T47D (cell line): ENCODE measurements at places on chromosomes 3 and 15.

- no peak for DNase-seq
These were observed 33.5 kb upstream of the ACKR4 start for GRCh38 chr3:132563420-132564069.

- DNase-seq = no peak
These were observed 34.5 kb downstream of the NR1D2 start for GRCh38 chr3:23979569-23979968.

GRCh38 chr15:20358779-20359414 lies 182.7 kb downstream of the GOLGA6L6 start:
- DNase-seq = no peak

DNA sequence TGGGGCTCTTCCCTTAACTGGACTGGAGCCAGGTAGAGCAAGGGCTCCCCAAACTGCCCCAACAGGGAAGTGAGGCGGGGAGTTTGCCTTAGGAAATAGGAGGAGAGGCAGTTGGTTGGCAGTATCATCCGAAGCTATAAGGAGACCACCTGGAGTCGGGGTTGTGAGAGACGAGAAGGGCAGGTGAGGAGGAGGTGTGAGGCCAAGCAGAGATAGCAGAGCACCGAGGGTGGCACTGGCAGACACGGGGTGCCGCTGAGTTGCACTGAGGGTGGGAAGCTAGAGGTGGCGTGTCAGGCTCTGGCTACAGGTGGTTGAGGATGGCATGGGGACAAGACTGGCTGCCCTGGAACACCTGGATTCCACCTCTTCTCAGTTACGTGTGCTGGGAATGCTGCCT lies 17.2 kb downstream of the RASGRF1 start:
- no peak for DNase-seq

DNA sequence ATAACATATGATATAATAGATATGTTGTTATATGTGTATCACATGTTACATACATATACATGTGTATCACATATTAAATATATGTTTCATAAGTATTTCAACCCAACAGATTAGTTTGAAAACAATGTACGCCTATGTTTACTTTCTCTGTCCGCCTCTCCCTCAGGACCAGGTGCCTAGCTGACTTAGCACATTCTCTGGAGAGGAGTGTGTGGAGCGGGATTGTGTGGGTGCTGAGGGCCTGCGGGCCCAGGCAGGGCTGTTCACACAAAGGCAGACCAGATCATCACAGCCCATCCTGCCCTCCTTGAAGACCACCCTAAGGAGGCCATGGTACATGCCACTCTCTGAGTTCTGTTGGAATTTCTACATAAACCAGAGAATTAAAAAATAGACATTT lies 81.0 kb downstream of the PLXNA1 start:
- no peak for DNase-seq

- DNase-seq = no peak
These were observed 489.8 kb upstream of the PROK2 start for GRCh38 chr3:72274493-72275330.

GRCh38 chr3:147008886-147009285 lies 397.5 kb downstream of the ZIC4 start:
- DNase-seq = peak; percentile 58

DNA sequence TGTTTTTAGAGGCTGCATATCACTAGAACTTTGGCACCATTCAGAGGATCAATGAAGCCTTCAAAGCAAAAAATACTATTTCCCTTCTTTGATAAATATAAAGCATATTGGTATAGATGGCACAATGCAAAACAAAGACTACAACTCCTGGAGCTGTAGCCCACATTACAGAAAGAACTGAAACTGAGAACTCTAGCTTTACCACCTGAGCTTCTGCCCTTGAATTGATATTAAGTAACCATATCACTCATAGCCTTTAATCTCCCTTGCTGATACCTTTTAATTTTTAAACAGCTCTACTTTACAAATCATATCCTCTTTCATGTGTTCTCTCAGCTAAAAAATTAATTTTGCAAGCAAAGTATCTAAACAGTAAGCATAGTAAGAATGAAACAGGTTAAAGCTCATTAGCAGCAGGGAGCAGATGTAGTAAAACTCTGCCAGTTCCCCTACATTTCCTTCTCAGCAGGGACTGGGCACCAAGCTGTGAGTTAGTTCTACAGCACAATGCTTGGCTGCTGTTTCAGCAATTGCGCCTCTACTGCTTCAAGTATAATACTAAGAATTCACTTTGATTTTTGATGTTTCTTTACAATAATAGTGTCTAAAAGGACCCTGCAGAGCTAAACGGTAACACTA lies 97.9 kb upstream of the NANOGP8 start:
- no peak for DNase-seq

- DNase-seq = peak; percentile 52
These were observed 61.4 kb downstream of the FRMD4B start for GRCh38 chr3:69324362-69325025.

GRCh38 chr3:158768881-158769543 lies 32.8 kb upstream of the MFSD1 start:
- DNase-seq = peak; percentile 74

- DNase-seq = no peak
These were observed 243.3 kb upstream of the TOPAZ1 start for GRCh38 chr3:43998370-43998835.

DNA sequence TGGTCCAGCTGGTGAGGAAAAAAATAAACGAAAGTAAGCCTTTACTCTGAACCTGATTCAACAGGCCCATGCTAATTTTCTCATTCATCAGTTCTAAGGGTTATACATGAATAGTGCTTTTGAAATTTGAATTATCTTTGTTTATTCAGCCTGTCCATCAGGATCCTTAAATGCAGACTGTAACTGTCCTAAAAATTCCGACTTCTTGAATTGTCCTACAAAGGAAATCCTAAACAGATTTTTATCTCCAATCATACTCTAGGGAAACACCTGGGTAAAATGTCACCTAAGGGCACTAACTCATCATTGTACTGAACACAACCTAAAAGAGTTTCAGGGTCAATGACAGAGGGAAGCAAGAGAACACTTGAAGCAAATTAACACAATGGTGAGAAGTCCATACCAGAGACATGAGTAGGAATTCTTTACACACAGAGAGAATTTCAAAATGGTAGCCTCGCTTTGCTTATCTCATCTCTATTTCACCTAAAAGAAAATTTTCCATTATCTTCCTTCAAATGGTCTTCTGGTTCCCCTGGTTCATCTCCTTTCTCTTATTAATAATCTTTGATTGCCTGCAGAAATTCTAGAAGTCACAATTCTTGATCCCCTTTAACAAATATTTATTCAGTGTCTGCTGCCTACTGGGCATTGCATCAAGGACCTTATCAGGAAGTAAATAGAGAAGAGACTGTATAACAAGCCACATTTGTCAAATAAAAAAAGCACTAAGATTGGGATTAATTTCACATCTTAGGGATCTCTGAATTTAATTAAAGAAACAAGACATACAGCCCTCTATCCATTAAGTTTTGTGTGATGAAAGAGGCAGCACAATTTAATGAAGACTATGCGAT lies 182.7 kb downstream of the MEIS2 start:
- DNase-seq = no peak

GRCh38 chr15:79609506-79609905 lies 177.4 kb downstream of the MINAR1 start:
- no peak for DNase-seq

DNA sequence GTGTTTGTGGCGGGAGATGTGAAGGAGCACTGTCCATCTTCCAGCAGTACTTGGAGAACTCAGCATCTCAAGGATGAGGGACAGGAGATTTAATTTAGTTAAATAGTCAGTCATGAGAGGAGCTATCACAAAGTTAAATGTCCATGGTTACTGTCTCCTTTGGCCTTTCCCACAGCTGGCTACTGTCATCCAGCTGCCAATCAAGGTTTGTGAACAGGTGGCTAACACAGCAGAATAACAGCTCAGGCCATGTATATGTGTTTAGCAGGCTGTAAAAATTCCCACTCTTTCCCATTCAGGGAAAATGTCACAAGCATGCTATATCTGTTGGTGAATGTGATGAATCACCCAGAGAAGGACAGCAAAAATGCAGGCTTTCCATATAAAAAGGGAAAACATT lies 120.5 kb downstream of the TMEM108 start:
- DNase-seq = no peak

GRCh38 chr15:27210176-27210575 lies 239.2 kb downstream of the GABRG3 start:
- no peak for DNase-seq

- DNase-seq = no peak
These were observed 683.6 kb upstream of the ARPP21 start for GRCh38 chr3:34955680-34956079.

GRCh38 chr15:59657635-59658125 lies 365 bp upstream of the GTF2A2 start:
- no peak for DNase-seq

GRCh38 chr15:56468401-56468800 lies 3.5 kb upstream of the MNS1 start:
- no peak for DNase-seq

- DNase-seq = no peak
These were observed 675 bp downstream of the BRPF1 start for GRCh38 chr3:9732080-9732739.

DNA sequence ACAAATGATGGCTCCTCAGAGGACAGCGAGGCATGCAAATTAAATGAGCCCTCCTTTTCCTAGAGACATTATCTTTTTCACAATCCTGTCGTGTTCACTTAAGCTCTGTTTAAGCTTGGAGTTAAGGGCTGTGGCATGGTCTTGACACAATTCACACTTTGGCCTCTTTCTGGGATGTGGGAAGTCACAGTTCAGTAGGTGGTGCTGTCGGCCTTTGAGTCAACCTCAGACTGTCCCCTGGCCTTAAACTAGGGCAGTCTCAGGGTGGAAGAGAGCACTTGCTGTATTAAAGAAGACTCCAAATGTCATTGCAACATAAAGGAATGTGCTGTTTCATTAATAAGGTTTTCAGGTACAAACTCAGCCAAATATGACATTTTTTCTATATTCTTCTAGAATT lies 351.0 kb downstream of the MCTP2 start:
- peak; percentile 51 for DNase-seq

DNA sequence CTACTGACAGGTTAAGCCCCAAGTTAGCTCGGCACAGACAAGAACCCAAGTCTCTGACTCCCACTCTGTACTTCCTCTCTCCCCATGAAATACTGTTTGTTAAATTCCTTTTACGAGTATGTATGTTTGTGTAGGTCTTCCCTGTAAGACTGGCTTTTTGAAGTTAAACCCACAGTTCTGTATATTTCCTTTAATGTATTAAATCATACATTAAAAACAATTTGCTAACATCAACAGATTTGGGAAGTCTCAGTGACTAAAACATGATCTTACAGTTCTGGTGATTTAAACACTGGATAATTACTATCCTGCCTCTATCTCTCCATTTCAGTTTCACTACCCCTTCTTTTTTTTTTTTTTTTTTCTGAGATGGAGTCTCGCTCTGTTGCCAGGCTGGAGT lies 4.4 kb downstream of the CMTM6 start:
- DNase-seq = no peak

DNA sequence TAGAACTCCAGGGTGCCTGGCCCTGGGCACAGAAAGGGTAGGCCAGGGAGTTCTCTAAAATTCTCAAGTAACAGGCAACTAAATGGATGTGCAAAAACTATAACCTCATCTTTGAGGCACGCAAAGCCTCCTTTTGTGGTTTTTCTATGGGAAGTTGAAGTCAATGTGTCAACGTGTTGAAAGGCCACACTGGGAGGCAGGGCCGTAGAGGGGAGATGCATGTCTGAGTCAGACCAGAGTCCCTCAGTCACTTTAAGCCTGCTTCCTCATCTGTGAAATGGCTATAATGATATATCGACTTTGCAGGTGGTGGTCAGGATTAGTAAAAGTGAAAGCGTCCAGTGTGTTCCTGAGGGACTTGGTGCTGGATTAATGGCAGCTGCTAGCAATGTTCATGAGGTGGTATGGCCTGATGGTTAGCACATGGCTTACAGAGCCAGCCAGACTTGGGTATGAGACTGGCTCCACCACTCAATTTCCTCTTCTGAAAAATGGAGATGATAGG lies 17.0 kb downstream of the TGM5 start:
- DNase-seq = no peak

- no peak for DNase-seq
These were observed 25.8 kb downstream of the GREM1 start for GRCh38 chr15:32743411-32744140.

GRCh38 chr3:138933981-138934691 lies 12.8 kb downstream of the FOXL2 start:
- no peak for DNase-seq

GRCh38 chr15:70269991-70270751 lies 172.5 kb upstream of the TLE3 start:
- no peak for DNase-seq

GRCh38 chr3:184656829-184657681 lies 54.8 kb downstream of the MAGEF1 start:
- no peak for DNase-seq

DNA sequence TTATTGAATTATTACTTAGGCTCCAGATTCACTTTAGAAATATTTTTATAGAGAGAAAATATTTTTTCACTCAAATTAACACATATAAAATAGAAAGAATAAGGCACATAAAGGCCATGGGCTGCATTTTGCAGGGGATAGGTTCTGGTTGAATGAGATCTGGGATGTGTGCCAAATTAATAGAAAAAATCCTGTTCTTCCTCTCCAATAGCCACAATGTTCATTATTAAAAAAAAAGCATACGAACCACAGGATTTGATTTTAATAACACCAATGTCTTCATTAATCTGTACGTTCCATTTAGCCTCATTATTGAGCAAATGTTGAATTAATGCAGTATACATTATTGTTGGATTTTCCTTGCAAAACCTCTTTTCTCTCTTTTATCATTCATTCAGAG lies 622.8 kb upstream of the AGTR1 start:
- DNase-seq = no peak

GRCh38 chr3:108779496-108779895 lies 22.3 kb upstream of the RETNLB start:
- DNase-seq = no peak

GRCh38 chr3:64977308-64978100 lies 289.7 kb upstream of the ADAMTS9 start:
- no peak for DNase-seq

DNA sequence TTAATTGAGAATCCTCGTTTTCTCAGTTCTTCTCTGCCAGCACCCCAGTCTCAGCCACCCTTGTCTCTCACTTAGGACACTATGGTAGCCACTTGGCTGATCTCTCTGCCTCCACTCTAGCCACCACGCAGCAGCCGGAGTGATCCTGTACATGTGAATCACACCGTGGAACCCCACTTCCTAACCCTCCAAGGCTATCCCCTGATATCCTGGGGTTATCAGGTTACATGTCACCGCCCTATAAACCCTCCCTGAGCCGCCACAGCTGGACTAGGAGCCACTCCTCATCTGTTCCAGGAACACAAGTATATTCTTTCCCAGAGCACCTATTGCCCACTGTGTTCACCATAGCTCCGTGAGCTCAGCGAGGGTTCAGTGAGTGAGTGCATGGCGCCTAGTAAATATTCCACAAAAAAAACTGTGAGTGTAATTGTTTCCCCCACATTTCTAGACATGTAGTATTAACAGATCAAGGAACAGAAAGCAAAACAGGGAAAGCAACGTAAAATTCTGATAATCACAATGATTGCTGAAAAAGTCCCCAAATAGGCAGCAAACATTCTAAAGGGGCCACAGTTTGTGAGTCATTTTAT lies 661 bp upstream of the PARP14 start:
- no peak for DNase-seq

GRCh38 chr3:40071683-40072238 lies 237.7 kb upstream of the EIF1B start:
- no peak for DNase-seq

GRCh38 chr3:55571913-55572312 lies 84.8 kb upstream of the WNT5A start:
- DNase-seq = peak; percentile 2
